ENCODE measurements at places on chromosomes 5 and 9.

DNA sequence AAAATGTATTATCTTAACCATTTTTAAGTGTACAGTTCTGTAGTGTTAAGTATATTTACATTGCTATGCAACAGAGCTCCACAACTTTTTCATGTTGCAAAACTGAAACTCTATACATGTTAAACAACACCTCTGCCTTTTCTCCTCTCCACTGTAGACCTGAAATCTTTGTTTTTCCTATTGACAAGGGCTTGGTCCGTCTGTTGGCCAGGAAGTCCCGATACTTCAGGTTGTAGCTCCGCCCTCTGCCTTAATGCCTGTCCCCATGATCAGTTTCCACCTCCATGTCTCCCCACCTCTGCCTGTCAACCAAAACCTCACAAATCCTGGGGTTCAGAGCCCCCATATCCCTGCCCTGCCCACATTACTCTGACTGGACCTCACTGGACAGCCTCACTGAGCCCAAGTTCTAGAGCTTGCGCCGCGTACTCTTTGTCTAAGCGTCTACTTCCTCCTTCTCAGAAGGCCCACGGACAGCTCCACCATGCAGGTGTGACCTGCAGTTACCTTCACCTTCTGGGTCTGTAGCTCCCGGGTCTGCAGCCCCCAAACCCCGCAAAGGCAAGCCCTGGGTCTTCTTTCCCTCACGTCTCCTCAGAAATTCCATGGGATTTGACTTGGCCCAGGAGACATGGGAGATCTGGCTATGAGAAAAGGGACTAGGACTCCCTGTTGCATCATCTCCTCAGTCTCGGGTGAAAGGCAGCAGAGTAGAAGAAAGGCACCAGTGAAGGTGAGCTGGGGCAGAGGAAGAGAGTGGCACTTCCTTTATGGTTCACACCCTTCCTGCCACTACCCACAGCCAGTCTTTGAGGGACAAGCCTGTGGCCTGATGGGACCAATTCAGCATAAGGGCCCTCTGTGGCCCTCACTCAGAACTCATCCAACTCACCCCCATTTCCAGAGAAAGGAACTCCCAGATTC is 8.0 kb downstream of the GLIPR2 start:
- DNase-seq = no peak

DNA sequence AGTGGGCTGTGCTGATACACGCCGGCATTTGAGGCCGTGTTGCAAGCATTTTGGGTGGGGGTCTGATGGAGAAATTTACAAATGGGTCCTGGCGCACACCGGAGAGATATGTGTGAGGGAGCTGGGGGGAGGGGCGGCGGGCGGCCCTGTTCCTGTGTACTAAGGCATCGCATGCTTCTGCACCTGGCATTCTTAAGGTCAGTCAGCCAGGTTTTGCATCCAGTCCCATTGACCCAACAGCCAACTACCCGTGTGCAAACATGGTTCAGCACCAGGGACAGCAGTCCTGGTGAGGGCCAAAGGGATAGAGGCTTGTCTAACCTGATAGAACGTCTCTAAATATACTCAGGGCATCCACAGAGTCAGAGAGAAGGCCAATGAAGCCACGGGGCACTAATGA is 839 bp downstream of the GABRG2 start:
- no peak for DNase-seq

DNA sequence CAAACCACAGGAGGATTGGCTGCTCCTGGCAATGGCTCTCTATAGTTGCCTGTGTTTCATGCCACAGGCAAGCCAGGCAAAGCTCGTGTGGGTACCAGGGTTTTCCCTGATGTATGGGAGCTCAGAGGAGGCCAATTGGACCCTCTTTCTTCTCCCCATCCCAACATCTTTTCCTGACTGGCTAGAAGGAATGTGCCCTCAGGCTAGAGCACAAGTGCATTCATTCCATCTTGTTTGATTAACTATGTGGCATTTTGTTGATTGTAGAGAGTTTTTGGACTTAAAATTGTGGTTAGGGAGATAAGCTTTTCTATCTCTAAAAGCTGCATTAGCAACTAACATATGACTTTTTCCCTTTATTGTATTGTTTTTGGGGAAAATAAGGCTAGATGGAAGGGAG is 561.3 kb downstream of the PSAT1 start:
- DNase-seq = no peak

DNA sequence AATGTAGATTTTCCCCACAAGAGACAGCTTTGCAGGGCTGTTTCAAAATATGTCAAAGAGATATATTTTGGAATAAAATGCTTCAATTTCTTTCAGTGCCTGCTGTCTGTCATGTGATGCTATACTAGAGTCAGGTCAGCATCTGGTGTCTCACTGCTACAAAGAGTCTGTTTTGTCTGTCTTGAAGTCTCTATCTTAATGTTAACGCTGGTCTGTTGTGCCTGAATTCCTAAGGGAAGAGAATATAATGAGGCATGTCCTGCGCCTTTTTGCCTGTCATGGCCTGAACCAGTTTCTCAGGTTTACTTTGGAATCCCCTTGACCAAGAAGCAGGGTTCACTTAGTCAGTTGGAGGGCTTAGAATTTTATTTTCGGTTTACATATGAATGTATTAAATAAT is 176.4 kb downstream of the PDZD2 start:
- no peak for DNase-seq

DNA sequence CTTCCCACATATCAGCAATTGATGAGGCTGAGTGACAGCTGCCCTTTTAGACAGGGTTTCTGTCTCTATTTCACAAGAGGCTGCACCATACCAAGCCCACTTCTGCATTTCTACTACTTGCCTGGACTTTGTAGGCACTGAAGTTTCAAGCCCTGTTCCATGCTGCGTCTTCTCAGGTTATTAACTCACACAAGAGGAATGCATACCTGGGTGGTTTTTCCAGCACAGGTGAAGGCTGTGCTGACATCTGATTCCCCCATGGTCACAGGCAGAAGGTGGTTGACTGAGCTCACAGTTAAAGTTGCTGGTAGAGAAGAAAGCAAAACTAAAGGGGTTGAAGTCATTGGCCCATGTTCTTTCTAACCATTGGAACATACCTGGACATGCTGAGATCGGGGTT is 86.6 kb downstream of the MAMDC2 start:
- no peak for DNase-seq

DNA sequence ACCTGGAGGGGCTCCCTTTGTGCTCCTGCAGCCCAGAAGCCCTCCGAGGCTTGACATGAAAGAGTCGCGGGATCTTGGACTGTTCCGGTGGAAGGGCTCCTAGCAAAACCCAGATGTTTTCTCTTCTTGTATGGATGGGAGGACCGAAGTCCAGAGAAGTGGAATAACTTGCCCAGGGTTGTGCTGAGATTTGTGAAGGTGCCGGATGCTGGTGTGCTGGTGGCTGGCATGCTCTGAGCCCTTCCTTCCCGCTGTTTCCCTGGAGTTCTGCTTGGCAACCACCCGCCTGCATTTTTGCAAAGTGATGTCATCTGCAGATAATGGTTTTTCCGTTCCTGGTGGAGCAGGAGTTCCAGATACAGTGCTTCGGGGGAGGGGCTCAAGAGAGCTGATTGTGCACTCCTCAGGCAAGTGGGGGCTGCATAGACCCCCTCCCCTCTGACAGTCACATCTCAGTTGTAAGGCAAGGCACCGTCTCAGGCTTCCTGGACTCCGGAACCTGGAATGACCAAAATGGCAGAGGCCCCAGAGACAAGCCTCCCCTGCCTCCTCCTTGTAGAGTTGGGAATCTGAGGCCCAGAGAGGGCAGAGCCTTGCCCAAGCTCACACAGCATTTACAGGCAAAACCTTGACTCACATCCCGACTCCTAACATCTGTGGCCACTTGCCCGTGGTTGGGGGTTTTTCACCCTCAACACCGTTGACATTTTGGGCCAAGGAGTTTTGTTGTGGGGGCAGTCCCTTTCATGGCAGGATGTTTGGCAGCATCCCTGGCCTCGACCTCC is 157.0 kb downstream of the RGS3 start:
- DNase-seq = peak; percentile 83

DNA sequence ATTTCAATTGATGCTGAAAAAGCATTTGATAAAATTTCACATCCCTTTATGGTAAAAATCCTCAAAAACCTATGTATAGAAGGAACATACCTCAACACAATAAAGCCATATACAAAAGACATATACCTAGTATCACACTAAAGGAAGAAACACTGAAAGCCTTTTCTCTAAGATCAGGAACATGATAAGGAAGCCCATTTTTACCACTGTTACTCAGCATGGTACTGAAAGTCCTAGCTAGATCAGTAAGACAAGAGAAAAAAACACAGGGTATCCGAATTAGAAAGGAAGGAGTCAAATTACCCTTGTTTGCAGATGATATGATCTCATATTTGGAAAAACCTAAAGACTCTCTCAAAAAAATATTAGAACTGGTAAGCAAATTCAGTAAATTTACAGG is 350.2 kb upstream of the PDE4D start:
- DNase-seq = no peak

- DNase-seq = no peak
These were observed 123.5 kb upstream of the SARDH start for GRCh38 chr9:133861692-133862091.

- no peak for DNase-seq
These were observed 279.2 kb upstream of the TYRP1 start for GRCh38 chr9:12413986-12414385.

DNA sequence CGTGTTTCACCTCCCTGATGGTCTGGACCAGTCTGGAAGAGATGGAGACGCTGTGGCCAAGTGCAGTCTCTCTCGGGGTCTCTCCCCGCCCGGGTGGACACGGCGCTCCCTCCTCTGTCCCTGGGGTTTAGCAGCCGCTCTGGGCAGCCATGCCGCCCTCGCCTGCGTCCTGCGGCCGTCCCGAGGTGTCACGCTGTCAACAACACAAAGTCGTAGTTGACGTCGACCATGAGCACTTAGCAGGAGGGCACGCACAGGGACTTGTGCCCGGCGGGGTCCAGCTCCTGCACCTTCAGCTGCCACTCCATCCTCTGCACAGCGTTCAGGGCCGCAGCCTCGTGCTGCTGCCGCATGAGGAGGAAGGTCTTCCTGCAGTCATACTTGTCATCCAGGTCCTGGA is 368.9 kb downstream of the CDH9 start:
- DNase-seq = no peak

GRCh38 chr9:324971-325370 is 110.3 kb downstream of the DOCK8 start:
- DNase-seq = no peak

- DNase-seq = no peak
These were observed 31.3 kb downstream of the ANXA1 start for GRCh38 chr9:73182928-73183327.

GRCh38 chr5:116559673-116560164 is 14.9 kb downstream of the SEMA6A start:
- no peak for DNase-seq

GRCh38 chr5:103109277-103109676 is 10.7 kb downstream of the GIN1 start:
- no peak for DNase-seq

DNA sequence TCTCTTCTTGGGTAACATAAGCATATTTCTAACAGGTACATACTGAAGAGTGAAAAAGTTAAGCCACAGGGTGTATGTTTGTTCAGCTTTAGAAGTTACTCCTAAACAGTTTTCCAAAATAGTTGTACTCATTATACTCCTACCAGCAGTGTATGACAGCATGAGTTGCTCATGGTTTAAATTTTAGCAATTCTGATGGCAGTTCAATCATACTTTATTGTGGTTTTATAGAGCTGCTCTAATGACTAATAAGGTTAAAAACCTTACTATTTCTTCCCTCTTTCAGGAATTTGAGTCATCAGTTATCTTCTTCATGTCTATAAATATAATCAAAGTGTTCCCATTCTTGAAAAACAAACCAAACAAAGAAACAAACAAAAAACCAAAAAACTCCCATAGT is 81.5 kb downstream of the CAAP1 start:
- no peak for DNase-seq

- DNase-seq = no peak
These were observed 84.9 kb downstream of the ISL1 start for GRCh38 chr5:51468196-51468595.

DNA sequence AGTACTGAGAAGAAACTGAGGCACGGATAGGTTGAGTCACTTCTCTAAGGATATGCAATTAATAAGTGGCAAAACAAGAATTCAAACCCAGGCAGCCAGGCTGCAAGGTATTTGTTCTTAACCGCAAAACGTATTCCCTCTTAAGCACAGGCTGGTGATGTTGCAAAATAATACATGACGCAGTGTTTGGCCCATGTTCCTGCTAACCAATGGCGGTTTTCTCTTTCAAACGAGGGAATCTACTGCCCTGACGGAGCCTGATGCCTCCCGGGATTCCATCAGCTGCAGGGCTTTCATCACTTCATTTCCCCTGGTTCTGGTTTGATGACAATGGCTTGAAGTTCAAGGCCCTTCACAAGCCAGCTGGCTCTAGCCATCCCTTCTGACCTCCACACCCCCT is 154.8 kb downstream of the SLIT3 start:
- no peak for DNase-seq

DNA sequence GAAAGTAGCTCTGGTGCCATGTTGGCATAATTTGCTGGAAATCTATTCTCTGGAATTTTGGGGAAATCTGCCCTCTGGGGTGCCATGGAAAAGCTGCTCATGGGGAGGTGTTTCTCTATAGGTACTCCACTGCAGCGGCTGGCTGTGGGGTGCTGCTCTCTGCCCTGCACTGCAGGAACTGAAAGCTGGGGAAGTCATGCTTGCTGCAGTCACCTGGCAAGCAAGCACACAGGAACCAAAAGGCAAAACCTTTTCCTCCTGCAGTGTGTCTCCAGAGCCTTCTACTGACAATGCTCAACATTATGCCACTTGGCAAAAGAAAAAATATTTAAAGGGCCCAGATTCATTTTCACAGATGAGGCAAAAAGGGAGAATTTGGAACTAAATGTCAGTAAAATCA is 25.8 kb upstream of the CARNMT1 start:
- DNase-seq = no peak

- no peak for DNase-seq
These were observed 22.6 kb upstream of the HK3 start for GRCh38 chr5:176921714-176922113.

Data from GM04504 (cell line).